ENCODE measurements at places on chromosomes 12 and 14.

DNA sequence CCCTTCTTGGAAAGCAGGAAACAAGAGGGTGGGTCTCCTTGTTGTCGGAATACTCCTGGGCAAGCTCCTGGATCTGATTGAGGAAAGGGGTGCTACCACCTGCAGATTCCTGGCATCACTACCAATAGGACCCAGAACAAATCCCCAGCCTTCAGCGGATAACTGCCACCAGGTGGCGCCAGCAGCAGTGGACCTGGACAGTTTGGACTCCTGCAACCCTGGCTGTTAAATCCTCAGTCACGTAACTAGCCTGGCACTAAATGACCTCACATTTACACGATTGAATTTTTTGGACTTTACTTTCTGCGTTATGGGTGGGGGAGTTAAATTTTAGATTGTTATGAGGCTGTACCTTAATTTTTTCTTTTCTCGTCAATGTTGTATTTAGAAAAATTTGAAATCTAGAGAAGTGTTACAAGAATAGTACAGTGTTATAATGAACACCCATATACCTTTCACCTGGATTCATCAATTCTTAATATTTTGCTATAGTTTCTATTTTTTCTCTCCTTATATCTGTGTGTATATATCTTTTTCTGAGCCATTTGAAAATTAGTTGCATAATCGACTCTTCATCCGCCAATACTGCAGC, 95.6 kb downstream of the GAS2L3 start:
- peak; percentile 67 for DNase-seq

GRCh38 chr12:130337488-130338303, at the start of gene PIWIL1:
Gene PIWIL1 (plus strand): TSS chr12:130337887. CDS start chr12:130342592, 4,705 bp downstream.
- no peak for DNase-seq

- DNase-seq, result no peak
Measured at GRCh38 chr14:91613459-91614112, 103.5 kb upstream of the PPP4R3A start.

DNA sequence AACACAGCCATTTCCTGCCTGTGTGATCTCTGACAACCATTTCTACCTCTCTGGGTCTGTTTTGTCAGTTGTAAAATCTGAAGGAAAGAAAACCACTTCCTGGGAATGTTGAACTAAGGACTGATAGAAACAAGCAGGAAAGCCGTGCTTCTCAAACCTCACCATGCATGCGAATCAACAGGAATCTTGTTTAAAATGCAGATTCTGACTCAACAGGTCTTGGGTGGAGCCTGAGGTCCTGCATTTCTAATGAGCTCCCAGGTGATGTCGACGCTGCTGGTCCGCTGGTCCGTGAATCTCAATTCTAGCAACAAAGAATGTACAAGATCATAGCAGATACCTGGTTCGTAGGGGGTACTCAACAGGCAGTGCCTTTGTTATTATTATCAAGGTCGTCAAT, 38.0 kb upstream of the GPATCH2L start:
- DNase-seq, result no peak

DNA sequence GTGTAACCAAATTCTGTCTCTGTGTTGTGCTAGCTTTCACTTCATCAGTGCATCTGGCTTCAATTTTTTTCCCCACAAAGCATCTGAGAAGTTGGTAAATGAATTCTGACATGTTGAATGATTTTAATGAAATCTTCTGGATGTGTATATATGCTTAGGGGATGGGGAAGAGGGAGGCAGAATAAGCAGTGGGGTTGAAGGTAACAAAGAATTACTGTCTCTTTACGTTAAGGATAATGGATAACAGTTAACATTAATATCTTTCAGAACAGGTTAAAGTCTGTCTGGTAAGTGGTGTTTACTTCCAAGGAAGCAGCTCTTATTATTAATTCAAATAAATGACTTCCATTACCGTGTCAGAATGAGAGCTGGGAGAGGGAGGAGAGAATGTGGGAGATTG, 261.7 kb downstream of the ERC1 start:
- no peak for DNase-seq

DNA sequence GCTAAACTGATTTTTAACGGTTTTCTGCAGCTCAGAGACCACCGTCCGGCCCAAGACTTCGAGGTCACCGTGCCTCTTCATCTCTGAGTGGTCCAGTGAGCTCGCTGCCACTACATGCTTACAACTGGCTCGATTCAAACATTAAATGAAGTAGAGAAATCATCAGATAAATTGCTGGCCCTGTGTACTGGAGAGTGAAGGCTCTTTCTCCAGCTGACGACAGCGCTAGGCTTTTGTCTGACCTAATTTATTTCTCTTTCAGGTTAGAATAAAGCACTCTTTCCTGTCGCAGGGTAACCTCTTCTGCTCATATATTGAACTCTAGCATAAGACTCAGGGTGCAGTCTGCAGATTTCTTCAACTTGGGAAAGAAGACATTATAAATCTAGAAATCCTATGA, 6.4 kb downstream of the BCL11B start:
- no peak for DNase-seq

DNA sequence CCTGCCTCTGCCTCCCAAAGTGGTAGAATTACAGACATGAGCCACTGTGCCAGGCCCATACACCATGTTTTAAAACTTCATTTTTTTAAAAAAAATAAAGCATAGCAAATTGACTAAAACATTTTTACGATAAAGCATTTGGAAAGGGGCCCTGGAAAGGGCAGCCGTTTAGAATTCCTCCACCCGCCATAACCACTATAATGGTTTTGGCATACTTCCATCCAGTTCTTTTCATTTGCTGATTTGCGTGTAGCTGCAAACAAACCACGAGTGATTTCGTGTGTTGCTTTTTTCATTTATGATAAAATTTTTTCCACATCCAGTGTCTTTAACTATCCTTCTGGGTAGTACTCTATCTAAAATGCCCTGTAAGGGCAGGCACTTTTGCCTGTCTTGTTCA, 91.8 kb upstream of the RIN3 start:
- DNase-seq, result peak; percentile 73

GRCh38 chr14:63375769-63376168, 57.0 kb upstream of the GPHB5 start:
- peak; percentile 36 for DNase-seq

- no peak for DNase-seq
Measured at GRCh38 chr12:16587110-16587453, 18.9 kb downstream of the LMO3 start.

DNA sequence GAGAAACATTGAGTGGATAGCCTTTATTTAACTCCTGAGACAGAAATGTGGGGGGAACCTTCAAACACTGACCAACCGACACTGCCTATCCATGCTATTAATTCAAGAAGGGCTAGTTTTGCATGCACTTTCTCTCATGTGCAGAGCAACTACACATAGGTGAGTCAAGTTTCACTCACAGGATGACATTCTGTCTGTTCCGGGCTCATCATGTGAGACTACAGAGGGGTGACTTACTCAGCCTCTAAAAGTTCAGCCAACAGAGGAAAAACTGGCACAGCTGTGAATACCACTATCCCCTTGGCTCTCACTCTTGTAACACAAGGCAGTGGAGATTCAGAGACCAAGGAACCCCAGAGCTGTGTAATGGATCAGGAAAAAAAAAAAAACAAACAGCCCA, 13.3 kb downstream of the BEST3 start:
- no peak for DNase-seq

DNA sequence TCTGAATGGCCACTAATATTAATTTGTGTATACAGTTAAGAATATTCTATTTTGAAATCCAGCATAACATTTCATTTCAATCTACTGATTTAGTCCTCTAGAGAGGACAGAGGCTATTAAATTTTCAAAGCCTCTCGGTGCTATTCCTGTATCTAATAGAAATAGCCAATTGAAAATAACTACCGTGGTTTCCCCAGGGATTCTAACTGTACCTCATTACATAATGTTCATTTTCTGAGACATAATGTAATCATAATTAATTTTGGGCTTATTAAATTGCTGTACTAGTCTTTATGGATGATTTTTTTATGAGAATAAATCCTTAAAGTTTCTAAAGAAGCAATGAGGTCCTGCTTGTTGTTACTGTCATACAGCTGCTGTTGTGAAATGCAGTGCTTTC, 38.6 kb upstream of the ACSS3 start:
- peak; percentile 37 for DNase-seq

Measured in fibroblast of villous mesenchyme (primary cell).